NCI-H187 (cell line): ENCODE measurements at places on chromosomes 7 and 10.
A peak's percentile ranks its signal among the peaks of the same experiment; 100 is the strongest.

DNA sequence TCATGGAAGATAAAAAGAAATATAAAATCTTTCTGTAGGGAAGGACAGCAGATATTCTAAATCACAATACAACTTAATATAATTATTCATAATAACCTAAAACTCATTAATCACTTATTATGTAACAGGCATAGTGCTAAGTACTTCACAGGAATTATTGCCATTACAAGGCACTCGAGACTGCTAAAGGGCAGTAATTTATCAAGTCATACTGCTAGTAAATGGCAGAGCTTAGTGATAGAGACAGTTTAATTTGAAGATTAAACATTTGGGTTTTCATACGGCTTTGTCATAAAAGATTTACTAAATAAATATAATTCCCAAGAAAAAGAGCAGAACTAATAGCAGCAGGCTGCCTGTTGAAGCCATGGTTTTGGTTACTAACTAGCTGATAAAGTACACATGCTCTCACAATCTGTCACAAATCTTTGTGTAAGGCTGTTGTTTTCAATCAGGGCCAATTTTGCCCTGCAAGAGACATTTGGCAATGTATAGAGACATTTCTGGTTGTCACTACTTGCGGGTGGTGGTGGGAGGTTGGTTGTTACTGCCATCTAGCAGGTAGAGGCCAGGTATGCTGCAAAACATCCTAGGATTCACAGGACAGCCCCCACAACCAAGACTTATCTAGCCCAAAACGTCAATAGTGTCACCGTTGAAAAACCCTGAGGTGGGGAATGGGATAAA is 233.3 kb upstream of the CACNA2D1 start:
- DNase-seq = no peak

DNA sequence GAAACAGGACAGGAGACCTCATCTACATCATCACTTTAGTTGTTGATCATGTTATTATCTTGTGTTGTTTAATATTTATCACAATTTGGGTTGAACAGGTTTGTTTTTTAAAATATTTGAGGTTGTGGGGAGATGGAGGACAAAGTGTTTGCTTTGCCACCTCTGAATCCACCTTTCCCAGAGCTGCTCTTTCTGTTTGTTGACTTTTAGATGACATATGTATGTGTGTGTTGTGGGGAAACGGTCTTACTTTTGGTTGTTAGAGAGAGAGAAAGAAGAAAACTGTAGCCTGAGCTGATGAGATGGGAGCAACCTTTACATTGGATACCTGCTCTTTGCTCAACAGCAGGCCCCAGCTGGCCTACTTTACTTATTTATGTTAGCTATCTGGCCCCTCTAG is 19.0 kb upstream of the SLC16A12 start:
- DNase-seq = no peak

- no peak for DNase-seq
Observed at GRCh38 chr10:79582096-79582495, 21.9 kb upstream of the SFTPA2 start.

DNA sequence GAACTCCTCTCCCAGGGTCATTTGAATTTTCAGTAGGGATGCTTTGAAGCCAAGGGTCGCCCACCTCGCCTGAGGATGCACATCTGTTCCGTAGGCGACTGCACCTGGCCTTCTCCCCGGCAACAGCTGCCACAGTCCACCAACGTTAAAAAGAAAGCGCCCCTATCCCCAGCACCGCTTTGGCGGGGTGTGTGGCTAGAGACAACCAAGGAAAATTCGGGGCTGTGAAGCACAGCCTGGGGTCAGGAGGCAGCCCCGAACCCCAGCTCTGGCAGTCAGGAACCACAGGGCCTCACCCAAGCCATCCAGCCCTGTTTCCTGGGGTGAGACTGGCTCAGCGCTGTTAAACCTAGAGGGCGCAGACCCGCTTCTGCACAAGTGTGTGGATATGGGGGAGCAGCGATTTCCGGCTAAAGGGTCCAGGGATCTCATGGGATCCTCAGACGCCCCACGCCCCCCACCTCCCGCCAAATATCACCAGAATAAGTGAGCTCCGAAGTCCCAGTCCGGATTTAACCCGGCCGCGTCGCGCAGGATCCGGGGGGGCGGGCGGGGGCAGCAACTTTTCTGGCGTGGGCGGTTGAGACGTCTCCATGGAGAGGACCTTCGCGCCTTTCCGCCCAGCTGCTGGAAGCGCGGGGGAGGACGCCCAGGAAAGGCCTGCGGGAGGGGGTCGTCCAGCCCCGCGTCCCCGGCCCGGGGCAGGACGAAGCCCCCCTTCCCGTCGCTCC is 822 bp downstream of the ZC3HAV1L start:
- no peak for DNase-seq

DNA sequence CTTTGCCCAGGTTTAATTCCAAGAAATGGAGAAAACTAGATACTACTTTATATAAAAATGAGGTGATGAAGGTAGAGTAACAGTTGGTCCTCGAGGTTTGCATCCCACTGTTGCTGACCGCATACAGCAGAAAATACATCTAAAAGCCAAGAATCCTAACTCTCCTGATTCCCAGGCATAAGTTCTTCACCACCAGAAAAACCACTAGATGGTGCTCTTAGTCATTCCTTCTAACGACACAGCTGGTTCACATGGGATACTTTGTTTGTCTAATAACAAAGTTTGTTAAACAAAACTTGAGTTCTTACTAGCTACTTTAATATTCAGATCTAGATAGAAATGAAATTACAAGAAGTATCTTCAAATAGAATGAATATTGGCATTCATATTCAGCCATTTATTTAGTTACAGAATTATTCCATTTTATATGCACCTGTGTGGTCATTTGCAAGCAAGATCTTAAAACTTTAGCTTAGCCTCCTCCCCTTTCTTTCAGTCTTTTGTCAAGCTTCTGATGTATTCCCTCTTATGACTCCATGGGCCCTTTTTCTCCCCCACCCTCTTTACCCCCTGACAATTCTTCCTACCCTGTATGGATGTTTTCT is 54.1 kb upstream of the CYP26C1 start:
- no peak for DNase-seq

GRCh38 chr10:122467701-122468100 is 6.3 kb downstream of the HTRA1 start:
- no peak for DNase-seq

GRCh38 chr10:70585578-70586169 is 16.9 kb downstream of the PRF1 start:
- DNase-seq = peak; percentile 30

GRCh38 chr10:101529207-101529606 is 58.9 kb downstream of the POLL start:
- DNase-seq = no peak

DNA sequence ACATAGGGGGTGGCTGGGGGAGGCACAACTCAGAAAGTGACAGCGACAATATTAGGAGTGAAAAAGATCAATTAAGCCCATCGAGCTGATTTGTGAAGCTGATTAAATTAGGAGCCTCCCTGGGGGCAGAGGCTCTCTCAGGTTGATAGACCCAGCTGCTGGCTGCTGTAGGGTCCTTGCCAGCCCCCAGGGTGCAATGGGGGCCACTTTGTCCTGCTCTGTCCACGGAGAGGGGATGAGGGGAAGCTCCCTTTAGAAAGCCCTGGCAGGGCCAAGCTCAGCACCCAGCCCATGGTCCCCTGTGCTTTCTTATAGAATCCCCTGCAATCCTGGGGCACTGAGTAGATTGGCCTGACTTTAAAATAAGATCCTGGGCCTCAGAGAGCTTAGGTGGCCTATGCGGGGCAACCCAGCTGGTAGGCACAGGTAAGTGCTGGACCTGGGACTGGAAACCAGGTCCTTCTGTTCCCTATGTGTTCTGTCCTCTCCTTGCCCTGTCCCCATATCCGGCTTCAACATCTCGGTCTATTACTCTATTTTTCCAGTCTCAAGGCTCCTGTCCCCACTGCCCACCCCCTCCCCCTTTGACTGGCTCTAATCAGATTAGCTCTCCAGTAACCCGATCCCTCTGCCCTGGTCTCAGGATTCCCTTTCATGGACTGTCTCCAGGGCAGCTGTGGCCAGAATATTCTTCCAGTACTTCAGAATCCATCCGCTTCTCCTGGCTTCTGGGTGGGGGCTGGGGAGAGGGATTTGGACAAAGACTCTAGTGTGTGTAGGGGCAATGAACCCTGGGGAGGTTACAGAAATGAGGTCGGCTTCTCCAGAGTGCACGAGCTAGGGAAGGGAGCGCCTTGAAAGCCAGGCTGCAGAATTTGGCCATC is 259.6 kb downstream of the RPS24 start:
- no peak for DNase-seq

GRCh38 chr7:158488181-158488971 is 99.2 kb downstream of the PTPRN2 start:
- no peak for DNase-seq

DNA sequence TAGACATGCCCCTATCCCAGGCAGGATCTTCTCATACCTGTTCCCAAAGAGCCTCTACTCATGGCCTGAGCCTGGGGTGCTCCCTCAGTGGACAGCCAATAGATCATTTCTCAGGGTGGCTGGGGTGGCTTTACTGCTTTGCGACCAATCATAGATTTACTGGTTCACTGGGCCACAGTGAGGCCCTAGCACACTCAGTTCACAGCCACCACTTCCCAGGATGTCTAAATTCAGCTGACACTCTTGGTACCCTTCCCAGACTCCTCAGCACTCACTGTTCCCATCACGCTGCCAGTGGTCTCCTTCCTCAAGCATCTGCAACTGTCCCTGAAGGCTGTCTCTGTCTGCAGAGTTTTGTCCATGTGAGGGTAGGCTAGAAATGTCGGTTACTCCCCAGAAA is 50.6 kb downstream of the ARHGAP22 start:
- no peak for DNase-seq

DNA sequence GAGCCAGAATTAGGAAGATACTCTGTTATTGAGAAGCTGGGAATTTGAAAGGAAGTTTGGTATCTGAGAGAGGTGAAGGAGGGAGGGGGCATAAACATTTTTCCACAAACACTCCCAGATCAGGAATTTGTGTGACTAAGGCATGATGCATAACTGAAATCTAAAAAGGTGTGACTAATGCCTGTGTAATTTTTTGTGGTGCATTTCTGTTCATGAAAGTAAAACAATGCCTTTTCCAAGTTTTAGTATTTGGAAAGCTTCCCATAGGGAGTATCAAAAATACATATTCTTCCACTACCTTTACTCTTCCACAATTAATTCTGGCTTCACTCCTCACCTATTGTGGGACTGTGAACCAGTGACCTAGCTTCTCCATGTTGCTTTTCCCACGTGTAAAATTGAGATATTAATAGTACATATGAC is 56.4 kb upstream of the CAV2 start:
- DNase-seq = no peak

DNA sequence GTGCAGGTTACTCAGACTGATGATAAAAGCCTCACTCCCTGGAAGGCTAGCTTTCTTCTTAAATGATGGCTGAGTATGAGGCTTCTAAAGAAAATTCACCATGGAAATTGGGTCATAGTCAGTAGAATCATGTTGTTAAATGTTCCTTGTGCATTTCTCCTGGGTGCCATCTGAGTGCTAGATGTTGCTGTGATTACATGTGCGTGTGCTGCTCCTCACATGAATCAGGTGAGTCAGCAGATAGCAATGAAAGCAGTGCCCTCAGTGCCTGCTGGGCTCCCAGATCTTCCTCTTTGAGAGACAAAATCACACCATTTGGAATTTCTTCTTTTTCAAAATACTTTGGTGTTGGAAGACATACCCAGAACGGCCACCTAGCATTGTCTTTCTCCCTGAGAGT is 331.7 kb downstream of the XPNPEP1 start:
- DNase-seq = no peak

- DNase-seq = no peak
Observed at GRCh38 chr7:16465469-16466361, at the start of gene SOSTDC1. SOSTDC1 (minus strand) TSS chr7:16465738; CDS start chr7:16465668, 70 bp downstream.

GRCh38 chr10:48291190-48291589 is 15.3 kb upstream of the MAPK8 start:
- DNase-seq = no peak

DNA sequence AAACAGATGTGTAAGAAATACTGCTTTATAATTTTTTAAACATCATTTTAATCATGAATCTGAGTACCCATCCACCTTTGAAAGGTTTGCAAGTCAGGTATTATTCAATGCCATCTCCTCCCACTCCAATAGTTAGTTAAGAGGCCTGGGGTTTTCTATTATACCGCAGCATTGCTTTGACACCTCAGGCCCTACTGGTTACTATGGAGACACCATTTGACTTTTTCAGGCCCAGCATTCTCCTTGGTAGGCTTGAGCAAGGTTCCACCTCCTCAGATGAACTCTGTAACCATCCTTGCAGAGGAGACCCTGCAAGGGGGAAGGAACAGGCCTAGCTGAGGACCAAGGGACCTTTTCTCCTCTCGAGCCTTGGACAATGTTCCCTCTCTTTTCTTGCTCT is 326.9 kb upstream of the NPSR1 start:
- DNase-seq = no peak

GRCh38 chr7:1492221-1492620 is 12.0 kb downstream of the INTS1 start:
- DNase-seq = no peak

DNA sequence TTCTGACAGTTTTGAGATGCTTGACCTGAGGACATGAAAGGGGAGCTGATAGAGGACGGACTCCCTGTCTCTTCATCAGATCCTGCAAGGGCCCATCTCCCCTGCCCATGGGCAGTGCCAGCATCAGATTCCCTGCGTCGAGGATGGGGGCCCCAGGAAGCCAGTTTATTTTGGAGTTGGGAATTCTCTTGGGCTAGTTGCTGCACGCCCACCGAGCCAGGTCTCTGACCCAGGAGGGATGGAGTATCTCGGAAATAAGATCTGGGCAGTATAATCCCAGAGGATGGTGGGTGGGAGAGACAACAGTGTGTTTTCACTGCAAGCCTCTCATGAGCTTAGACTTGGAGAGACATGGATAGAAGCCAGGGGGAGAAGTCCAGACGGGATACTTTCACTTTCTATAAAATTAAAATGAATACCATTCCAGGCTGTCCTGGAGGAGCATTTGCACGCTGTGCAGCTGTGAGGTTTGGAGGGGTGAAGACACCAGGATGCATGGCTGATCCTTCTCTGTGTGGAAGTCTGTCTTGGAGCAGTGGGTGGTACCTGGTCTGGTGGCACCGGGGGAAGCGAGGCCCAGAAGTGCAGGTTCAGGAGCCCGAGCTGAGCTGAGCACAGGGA is 25.8 kb downstream of the DOCK1 start:
- DNase-seq = no peak

GRCh38 chr10:61804414-61804813 is 97.1 kb upstream of the ARID5B start:
- no peak for DNase-seq

GRCh38 chr7:65809259-65809981 is 63.5 kb upstream of the VKORC1L1 start:
- DNase-seq = no peak

DNA sequence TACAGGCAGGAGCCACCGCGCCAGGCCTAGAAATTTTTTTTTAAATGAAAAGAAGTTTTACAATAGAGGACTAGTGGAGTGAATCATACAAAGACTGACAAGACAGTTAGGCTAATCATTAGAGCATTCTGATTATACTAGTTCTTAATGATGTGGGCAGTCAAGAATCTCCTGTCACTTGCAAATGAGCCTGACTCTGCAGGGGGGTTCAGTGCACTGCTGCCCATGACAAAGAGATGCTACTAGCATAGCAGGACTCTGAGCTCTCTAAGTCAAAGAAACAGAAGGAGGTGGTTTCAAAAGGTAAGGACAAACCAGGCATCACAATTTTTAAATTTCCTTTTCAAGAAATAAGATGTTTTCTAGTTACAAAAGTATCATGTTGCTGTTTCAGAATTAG is 59.0 kb downstream of the CCDC6 start:
- DNase-seq = no peak
